ENCODE measurements at places on chromosomes 2 and 18. TPM values are rescaled to one million over a fixed set of nuclear protein-coding genes. Genes with fewer than 3 reads are reported as not detected.

DNA sequence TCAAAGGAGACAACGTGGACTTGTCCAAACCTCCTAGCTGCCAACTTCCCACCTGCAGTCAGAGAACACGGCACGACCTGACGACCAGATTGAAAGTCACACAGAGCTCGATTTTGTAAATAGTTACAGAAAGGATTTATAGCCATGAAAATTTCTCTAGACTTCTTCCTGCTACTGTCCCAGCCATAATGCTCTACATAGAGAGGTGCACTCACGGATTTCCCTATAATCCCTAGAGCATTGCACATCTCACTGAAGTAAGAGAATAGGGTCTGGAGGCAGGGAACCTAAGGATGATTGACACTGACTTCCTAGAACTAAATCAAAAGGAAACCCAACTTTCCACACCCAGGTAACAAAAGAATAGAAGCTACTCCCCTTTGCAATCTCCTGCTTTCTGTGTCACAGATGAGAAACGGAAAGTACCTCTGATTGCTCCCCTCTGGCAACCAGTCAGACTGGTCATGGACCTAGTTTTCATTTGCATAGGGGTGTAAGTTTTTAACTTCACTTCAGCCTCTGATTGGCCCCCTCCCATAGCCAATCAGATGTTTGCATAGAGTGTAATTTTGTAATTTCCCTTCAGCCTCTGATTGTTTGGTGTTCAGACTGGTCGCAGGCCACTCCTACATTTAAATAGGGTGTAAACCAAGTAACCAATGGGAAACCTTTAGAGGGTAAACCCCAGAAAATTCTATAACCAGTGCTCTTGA is 58.6 kb upstream of the FBXO11 start:
- DNase-seq = no peak
- H3K4me3 ChIP-seq = no peak overlapping the region
- peaks cover 3% of the 10 kb centered on the region for H3K36me3 ChIP-seq
- H3K27me3 ChIP-seq = no peaks in the 10 kb centered on the region

DNA sequence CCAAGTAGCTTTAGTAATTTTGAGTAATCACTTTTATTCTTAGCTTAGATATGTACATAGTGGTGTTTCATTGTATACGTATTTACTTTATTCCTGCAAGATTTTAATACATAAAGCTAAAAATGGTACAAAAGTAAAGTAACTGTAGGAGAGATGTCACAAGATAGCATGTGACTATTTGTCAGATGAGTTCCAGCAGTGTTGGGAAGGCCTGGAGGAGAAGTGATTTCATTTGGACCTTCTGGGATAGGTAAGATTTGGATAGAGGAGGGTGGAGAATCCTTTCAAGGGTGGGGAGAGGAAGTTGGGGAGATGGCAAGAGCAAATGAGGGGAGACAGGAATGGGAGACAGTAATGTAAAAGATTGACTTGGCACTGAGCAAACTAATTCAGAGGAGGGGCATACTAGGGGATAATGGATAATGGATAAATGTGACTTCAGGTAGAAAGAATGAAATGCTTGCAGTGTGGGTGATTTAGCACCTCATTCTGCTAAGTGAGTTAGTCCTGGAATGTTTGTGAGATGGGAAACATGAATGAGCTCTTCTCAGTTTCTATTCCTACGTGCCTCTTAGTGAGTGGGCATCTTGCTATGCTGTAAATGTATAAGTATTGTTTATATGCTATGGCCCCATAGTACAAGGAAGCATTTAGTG is 10.5 kb downstream of the WDR43 start:
- H3K27me3 ChIP-seq = no peaks in the 10 kb centered on the region

- no peak overlapping the region for H3K27ac ChIP-seq
- no peak overlapping the region for H3K4me3 ChIP-seq
- no peaks in the 10 kb centered on the region for H3K27me3 ChIP-seq
These were observed 27.0 kb downstream of the BIRC6 start for GRCh38 chr2:32383858-32384257.

GRCh38 chr2:58914733-58915505 is 673.8 kb upstream of the FANCL start:
- DNase-seq = no peak
- H3K4me3 ChIP-seq = no peak overlapping the region
- H3K27ac ChIP-seq = no peak overlapping the region
- H3K4me1 ChIP-seq = peaks cover 44% of the 10 kb centered on the region
- H3K27me3 ChIP-seq = no peaks in the 10 kb centered on the region

- H3K4me3 ChIP-seq = no peak overlapping the region
- H3K4me1 ChIP-seq = no peaks in the 10 kb centered on the region
- H3K36me3 ChIP-seq = peaks cover 6% of the 10 kb centered on the region
- no peaks in the 10 kb centered on the region for H3K27me3 ChIP-seq
- H3K27ac ChIP-seq = no peak overlapping the region
- DNase-seq = no peak
These were observed 12.6 kb upstream of the KDSR start for GRCh38 chr18:63379639-63379962.

- no peak for DNase-seq
- no peaks in the 10 kb centered on the region for H3K36me3 ChIP-seq
These were observed 91.1 kb downstream of the CABLES1 start for GRCh38 chr18:23226391-23226790.

DNA sequence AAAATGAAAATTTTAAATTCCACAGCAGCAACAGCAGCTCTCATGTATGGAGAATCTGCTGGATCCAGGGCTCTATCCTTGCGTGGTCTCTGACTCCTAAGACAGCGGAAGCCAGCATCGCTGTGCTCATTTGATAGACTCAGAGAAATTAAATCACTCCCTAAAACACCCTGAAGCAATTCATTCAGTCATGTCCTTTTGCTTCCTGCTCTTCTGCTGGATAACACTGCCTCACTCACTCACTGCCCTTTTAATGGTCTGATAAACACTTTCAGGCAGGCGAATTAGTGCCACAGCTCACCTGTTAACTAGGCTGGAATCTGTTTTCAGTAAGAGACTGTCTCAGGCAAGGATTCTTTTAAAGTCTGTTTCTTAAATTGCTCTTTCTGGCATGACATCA is 10.0 kb downstream of the WIPF1 start:
- no peak overlapping the region for H3K27ac ChIP-seq
- no peaks in the 10 kb centered on the region for H3K27me3 ChIP-seq
- no peak for DNase-seq
- H3K4me1 ChIP-seq = peaks cover 13% of the 10 kb centered on the region

GRCh38 chr18:65336411-65336810 is 414.4 kb upstream of the CDH7 start:
- H3K27me3 ChIP-seq = no peaks in the 10 kb centered on the region
- H3K36me3 ChIP-seq = no peaks in the 10 kb centered on the region
- no peak for DNase-seq
- no peaks in the 10 kb centered on the region for H3K4me1 ChIP-seq
- no peak overlapping the region for H3K27ac ChIP-seq
- H3K4me3 ChIP-seq = no peak overlapping the region

- no peak overlapping the region for H3K4me3 ChIP-seq
- no peak overlapping the region for H3K27ac ChIP-seq
- H3K4me1 ChIP-seq = no peaks in the 10 kb centered on the region
- no peaks in the 10 kb centered on the region for H3K36me3 ChIP-seq
- no peak for DNase-seq
- peaks cover 4% of the 10 kb centered on the region for H3K27me3 ChIP-seq
These were observed 158.5 kb downstream of the SMAD2 start for GRCh38 chr18:47771922-47772321.

GRCh38 chr2:38722271-38723061 is 28.7 kb downstream of the SRSF7 start:
- no peaks in the 10 kb centered on the region for H3K27me3 ChIP-seq
- DNase-seq = no peak
- H3K27ac ChIP-seq = no peak overlapping the region
- peaks cover 6% of the 10 kb centered on the region for H3K36me3 ChIP-seq

The CPO gene
- total RNA-seq = 0.47 TPM

The GPR39 gene
- 0.25 TPM for total RNA-seq

The BMP10 gene
- total RNA-seq = not detected

The C2orf72 gene
- 3.3 TPM for total RNA-seq

The ADCY3 gene
- 48.1 TPM for total RNA-seq
